Hematopoietic multipotent progenitor cell treated with erythropoietin and hydrocortisone succinate and interleukin-3 and kit ligand, for 6 days (in vitro differentiated cells): ENCODE measurements at places on chromosomes 7 and 10.
A peak's percentile ranks its signal among the peaks of the same experiment; 100 is the strongest.

GRCh38 chr7:50307368-50308032 lies 3.0 kb downstream of the IKZF1 start:
- peak; percentile 91 for DNase-seq

GRCh38 chr7:143355450-143356385 lies 6.8 kb downstream of the FAM131B start:
- no peak for DNase-seq

DNA sequence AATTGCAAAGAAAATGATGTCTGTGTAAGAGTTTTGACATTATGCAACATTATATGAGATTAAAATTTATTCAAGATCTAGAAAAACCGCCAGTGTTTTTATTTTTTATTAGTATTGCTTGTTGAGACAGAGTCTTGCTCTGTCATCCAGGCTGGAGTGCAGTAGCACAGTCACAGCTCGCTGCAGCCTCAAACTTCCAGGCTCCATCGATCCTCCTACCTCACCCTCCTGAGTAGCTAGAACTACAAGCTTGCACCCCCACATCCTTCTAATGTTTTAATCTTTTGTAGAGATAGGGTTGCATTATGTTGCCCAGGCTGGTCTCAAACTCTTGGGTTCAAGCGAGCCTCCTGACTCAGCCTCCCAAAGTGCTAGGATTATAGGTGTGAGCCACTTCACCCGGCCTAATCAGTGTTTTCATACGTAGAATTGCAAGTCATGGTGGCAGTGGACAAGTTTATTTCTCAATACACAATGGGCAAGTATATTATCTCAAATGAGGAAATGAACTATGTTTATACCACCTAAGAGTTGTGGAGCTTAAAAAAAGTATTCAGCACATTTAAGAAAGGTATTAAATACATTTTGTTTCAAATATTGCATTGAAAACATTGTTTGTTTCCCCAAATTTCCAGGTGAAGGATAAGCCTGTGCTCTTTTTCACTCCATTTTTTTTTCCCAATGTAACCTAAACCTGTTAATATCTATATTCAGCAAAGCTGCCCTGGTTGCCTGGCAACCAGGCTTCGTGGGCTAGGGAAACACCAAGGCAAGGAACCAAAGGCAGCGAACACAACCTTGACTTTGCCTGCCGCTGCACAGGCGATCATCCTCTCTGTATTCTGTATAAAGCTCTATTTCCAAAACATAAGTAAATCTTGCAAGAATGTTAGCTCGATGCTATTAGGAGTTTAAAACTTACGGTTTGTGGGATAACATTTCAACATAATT lies 163.9 kb downstream of the CACNB2 start:
- peak; percentile 55 for DNase-seq

DNA sequence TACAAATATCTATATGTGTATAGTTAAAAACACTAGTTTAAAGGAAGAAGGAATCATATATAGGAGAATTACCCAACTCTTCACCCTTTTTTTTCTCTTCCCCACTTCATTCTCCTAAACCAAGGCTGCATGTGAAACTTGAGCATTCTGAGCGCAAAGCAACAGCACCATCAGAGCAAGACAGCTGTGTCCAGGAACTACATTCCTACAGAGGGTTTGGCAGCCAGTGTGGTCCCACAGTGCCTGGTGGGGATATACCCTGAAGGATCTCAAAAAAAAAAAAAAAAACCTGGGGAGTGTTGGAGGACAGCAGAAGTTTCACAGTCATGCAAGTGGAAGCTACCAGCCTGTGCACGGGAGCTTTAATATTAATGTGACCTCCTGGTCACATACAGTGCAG lies 310.4 kb downstream of the CTNNA3 start:
- no peak for DNase-seq

DNA sequence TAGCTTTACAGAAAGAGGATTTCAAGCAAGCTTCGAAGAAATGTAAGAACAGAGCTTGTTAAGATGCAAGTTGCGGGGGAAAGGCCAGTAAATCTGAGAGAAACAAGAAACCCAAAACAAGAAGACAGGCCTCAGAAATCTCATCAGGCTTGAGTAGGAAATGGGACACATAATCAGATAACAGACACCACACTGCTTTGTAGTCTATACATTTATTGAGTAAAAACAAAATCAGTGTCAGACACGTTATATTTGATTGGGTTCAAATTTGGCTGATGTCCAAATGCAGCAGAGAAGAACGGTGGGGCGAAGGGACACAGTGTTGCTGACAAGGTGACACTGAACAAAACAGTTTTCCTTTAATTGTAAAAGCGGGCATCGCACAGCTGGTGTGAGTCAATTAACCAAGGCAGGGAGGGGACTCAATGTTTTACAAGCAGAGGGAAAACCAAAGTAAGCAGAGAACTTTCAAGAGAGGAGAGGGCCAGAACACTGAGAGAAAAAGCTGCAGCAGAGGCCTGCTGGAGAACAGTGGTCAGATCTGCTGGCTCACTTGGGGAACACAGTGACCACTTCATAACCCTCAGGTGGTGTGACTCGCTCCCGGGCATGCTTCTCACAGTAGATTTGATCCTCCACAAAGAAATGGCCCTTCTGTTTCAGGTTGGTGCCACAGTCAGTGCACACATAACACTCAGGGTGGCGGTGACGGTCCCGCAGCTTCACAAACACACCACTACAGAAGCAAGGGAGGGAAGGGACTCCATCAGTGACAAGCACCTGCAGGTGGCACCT lies 43.5 kb downstream of the ACSM6 start:
- DNase-seq: no peak

- DNase-seq: no peak
These were observed 92.2 kb downstream of the NPSR1 start for GRCh38 chr7:34750209-34750608.

DNA sequence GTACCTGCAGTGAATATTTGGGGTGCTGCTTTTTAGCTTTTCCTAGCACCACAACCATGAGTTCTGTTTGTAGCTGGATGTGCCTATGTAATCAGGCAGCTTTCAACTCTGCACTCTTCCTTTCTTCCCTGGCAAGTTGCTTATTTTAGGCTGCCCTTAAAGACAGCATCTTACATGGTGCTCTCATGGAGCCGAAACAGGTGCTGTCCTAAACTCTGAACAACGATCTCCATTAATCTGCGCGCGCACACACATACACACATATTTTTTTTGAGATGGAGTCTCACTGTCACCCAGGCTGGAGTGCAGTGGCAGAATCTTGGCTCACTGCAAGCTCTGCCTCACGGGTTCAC lies 9.1 kb downstream of the RPS24 start:
- no peak for DNase-seq

DNA sequence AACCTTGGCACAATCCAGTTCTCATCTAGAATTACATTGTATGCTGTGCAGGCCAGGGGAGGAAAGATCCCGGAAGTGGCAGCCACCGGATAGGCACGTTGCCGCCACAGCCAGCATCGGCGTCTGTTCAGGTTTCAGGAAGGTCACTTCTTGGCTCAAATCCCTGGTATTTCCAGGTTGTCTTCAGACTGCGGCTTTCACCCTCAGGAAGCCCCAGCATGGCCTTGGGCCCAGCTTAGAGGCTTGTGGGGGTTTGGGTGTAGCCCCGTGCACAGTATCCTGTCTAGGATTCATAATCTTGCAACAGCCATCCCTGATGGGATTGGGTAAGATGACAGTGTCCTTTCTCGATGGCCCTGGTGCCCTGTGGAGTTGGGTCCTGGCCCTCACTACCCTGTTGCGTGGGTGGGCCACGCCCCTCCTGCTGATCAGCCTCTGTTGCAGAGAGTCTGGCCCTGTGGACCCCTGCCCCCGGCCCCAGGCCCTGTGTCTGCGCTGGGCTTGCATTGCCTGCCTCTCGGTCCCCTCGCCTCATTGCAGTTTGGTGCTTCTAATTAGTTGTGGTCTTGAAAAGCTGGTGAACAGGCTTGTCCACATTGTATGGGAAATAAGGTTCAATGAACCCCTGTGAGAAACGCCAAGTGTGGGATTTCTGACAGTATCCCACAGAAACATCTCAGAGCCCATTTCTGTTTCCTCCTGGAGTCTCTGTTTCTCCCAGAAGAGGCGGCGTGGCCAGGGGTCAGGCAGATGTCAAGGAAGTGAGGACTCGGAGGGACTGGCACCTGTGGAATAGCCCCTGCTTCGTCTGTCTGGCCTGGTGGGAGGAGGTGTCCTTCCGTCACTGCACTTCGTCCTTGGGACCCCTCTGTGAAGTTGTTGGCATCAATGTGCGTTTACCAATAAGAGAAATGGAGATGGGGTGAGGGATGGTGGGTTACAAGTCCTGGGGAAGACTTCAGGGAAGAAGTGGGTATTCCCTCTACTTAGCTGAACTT lies 77.5 kb downstream of the MGMT start:
- no peak for DNase-seq

DNA sequence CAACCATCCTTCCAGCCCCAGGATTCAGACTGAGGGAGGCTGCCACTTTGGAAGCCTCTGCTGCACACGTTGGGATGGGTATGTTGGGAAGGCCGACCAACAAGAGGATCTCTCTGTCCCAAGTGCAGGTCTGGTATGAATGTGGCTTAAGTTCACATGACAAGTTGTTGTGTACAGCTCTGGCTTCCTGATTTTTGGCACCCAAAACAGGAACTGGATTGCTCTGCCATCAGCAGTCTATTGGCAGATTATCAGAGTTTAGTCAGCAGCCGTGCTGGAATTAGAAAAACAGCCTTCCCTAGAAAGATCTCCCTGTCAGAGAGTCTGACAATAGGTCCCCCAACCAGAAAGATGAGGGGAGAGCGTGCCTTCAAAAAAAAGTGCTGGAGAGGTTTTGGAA lies 66.9 kb downstream of the GOLGA7B start:
- DNase-seq: no peak

GRCh38 chr10:22335173-22335933 lies 9.9 kb upstream of the SPAG6 start:
- DNase-seq: peak; percentile 81

GRCh38 chr7:45007571-45008328 lies 7.7 kb downstream of the CCM2 start:
- DNase-seq: no peak

- no peak for DNase-seq
These were observed 98.4 kb downstream of the VOPP1 start for GRCh38 chr7:55473932-55474331.

GRCh38 chr10:87952612-87953011 lies 89.2 kb downstream of the PTEN start:
- DNase-seq: no peak

DNA sequence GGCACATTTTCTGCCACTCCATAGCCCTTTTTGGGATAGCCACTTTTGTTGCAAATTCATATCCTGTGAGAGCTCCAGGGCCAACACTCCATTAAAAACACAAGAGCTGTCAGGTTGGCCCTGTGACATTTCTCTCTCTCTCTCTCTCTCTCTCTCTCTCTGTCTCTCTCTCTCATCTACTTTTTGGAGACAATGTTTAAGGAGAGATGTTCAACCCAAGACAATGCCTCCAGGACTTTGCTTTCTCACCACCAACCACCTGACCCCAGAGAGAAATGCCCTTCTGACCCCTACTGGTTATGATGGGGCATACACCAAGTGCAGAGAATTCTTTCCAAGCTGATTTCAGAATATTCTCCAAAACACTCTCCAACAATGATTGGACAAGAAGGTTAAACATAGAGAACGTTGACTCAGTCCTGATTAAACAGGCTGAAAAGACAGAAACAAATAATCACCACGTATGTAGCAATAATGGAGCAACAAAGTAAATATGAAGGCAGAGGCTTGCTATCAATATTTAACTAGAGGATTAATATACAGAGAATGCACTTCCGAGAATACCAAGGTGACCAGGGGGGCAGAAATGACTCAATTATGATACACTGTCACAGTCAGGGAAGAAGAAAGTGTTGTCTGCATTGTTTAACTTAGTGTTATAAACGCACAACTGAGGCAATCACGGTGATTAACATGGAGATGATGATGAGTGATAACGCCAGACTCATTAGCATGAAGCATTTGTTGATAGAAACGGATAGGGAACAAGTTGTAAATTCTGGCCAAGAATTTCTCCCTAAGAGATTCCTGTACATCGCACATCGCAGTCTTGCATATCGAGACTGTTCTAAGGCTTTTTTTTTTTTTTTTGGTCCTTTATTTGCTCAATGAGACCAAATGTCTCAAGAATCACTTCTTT lies 178.5 kb downstream of the NRP1 start:
- peak; percentile 59 for DNase-seq

- DNase-seq: peak; percentile 71
These were observed 277.4 kb upstream of the KLF14 start for GRCh38 chr7:131011432-131011742.

DNA sequence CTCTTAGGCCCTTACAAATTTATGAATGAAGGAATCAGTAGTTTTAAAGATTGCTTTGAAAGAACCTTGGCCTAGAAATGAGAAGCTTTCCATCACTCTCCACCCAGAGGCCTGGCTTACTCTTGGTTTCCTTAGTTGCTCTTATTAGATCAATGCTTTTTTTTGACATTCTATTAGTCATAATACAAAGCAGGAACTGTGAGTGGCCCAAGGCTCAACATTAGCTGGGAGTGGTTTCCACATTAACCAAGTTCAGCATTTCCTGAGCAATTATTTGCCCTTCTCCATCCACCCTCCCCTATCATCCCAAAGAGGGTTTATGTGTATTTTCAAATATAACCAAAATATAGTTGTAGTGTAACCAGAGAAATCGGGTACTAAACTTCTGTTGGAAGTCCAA lies 103.4 kb upstream of the FAM204A start:
- no peak for DNase-seq

DNA sequence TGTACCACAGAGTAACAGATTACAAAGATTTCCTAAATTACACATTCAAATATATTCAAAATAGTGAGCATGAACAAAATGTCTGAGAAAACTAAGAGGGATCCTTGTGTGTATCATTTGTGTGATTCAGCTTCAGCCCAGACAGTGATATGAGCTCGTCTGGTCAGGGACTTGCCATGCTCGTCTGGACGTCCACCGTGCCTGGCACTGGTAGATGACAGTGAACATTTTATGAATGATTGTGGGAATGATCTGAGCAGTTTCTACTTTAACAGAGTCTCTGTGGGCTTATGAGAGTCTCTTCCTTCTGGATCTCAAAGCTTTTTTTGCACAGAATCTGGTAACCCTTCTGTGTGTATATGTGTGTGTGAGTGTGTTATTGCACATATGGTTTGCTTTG lies 34.2 kb upstream of the ANKRD2 start:
- no peak for DNase-seq

DNA sequence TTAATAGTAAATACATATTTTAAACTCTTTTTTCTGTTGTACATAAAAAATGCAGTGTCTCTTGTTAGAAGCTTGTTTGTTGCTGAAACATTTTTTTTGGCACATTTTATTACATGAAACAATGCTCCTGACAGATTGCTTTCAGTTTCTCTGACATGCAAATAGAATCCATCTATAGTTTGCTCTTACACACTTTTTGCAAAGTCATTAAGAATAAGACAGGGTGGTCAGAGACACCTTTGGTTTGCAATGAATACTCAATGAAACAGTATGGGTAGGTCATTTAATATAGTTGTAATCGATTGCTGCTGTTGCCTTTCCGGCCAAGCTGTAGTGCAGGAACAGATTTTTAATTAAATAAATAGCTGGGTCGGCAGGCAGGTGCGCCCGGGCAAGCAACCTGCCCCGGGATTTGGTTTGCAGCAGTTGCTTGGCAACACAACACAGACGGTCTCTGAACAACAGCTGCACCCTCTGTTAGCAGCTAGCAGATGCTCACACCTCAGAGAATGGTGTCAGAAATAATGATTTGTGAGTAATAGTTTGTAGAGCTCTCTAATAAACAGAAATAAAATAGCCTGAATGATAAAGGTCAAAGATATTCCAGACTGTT lies 115.7 kb upstream of the CACNA2D1 start:
- no peak for DNase-seq
